ENCODE measurements at places on chromosomes 2 and 18.

GRCh38 chr2:158473719-158474392 is 17.1 kb downstream of the PKP4 start:
- DNase-seq, result no peak

GRCh38 chr2:201608021-201608420 is 35.3 kb downstream of the TMEM237 start:
- peak; percentile 56 for DNase-seq

DNA sequence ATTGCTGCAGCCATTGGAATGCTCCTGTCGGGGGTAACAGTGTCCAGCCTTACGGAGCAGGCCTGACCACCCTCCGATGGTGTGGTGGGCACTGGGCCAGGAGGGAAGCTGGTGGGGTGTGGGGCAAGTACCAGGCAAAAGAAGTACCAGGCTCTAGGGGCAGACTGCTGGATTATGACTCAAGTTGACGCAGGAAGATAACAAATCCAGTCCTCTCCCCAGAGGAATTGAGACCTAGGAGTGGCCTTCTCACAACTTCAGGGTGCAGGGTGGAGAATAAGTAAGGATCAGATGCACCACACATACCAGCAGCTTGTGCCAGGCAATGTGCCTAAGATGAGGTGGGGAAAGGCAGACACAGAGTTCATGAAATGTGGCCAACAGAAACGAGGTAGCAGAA is 37.9 kb downstream of the SEMA4F start:
- DNase-seq, result no peak

DNA sequence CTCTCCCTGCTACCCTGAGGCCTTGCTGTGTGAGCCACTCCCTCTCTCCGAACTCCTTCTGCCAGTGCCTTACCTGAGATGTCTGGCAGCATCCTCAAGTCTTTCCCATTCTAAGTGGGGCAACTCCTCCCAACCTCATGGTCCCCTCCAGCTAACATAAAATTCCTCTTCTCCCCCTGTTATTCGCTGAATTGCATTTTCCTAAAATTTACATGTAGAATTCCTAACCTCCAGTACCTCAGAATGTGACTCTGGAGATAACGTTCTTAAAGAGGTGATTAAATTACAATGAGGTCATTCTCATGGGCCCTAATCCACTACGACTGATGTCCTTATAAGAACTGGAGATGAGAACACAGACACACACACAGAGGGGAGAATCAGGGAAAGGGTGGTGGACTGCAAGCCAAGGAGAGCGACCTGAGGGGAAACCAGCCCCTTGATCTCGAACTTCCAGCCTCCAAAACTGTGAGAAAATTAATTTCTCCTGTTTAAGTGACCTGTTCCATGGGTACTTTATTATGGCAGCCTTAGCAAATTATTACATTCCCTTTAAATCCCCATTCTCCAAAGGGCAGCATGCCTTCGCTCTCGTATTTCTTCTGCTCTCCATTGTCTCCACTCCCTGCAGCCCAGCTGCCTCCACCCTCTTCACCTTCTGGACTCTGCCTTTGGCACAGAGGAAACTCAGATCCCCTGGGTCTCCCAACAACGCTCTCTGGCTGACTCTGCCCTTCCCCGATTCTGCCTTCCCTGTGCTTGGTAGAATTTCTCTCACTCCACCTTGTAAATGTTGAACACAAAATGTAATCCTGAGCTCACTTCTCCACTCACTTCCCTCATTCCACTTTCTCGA is 70.5 kb downstream of the TGIF1 start:
- DNase-seq, result no peak

DNA sequence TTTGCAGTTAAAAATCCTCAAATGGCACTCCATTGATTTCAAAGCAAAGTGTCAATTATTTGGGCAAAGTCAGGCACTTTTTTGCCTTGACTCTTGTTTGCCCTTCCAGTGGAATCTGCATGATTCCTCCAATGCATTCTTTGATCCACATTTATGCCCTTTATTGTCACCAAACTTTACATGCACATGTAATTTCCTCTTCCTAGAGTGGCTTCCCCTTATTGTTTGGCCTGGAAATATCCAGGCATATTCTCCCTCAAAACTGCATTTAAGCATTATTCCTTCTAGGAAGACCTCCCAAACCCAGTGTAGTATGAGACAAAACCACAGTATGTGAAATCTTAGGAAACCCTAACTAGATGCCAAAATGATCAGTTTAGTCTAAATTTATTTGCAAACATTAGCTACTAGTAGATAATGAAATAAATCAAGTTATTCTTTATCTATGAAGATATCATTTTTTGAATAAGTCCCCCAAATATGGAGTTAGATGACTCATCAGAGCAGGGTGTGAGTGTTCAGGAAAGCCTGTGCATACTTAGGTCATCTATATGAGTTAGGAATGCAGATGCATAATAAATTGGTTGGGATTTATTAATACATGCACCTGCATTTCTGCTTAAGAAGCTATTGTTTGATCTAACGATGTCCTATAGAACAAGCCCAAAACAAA is 433.3 kb upstream of the TCF4 start:
- DNase-seq, result no peak

DNA sequence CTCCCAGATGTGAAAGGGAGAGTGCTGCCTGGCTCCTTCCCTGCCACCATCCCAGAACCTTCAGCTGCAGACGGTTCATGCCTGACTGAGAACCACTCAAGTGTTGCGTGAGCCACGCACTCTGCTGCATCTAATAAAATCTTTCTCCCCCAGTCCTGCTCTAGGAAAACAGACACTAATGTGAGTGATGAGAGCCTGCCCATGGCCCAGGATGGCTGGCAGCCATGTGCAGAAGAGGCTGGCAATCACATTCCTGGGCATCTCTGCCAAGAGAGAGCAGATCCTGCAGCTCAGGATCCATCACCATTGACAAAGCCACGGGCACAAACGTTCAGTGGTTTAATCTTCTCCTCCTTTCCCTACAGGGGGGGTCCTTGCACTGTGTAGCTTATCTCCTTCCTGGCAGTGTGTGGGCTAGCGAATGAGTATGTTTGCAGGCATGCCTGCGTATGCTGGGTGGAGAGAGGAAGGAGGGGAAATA is 477.5 kb downstream of the SLC4A3 start:
- DNase-seq, result peak; percentile 75

DNA sequence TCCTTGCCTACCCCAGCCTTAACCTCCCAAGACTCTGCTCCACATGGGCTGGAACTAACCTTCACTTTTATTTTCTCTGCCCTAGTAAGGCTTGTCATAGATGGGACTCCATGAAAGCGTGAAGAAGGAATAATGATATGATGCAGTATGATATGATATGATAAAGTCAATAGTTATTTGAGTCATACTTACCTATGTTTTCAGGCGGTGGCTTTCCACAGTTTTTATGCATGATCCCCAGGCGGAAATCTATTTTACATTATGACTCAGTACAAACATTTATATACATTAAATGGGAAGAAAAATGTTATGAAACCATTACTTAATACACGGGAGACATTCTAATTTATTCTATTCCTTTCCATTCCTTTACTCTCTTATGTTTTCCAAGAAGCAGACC is 5.6 kb downstream of the ACMSD start:
- no peak for DNase-seq

GRCh38 chr2:151669585-151670081 is 64.6 kb downstream of the NEB start:
- peak; percentile 16 for DNase-seq

- no peak for DNase-seq
These were observed 39.0 kb downstream of the ANXA4 start for GRCh38 chr2:69780921-69781320.

DNA sequence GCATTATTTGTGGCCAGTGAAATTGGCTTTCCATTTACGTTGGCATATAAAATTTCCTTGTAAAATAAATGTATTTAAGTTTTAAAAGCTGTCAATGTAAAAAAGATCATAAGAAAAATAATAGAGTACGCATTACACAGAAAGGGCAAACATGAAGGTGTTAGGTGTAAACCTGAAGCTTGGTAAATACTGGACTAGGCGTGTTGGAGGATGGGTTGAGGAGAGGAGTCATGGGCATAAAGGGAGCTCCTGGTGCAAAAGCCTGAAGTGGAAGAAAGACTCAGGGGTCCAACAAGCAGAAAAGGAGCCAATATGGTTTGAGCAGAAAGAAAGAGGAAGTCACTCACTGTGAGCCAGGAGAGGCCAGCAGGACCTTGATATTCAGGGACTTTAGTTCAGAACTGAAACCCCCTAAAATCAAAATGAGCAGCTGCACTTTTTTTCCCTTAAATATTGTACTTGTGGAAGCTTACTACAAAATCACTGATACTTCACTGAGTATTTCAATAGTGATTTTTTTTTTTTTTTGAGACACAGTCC is 24.4 kb downstream of the SP5 start:
- no peak for DNase-seq

All from M059J (cell line).